ENCODE measurements at places on chromosomes 12 and 14. TPM values are rescaled to one million over a fixed set of nuclear protein-coding genes. Genes with fewer than 3 reads are reported as not detected.

DNA sequence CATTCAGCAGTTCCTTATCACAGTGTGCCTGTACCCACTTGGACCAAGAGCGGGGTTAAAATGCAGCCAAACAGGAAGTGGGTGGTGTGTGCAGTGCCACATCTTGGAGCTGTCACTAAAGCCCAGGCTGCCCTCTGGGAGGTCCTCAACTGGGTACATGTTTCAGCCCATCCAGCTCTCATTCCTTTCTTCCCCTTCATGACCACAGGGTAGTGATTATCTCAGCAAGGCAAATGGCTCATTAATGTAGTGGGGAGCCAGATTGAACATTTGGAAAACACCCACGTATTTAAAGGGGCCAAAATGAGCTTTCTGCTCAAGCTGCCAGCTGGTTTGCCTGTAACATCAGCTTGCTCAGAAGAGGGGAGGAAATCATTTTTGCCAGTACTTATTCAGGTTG is 210.8 kb upstream of the BTG1 start:
- DNase-seq, result no peak

DNA sequence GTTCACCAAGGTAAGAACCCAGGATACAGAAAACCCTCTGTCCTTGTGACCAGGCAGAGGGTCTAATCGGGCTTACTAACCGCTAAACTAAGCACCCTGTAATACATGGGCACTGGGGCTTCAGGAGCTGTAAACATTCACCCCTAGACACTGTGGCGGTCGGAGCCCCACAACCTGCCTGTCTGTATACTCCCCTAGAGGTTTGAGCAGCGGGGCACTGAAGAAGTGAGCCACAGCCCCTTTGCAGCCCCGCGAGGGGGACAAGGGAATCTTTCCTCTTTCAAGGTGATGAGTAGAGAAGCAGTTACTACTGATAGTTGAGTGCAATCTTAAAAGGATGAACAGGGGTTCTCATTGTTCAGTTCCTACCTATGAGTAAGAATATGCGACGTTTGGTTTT is 397.2 kb downstream of the AEBP2 start:
- DNase-seq, result no peak

DNA sequence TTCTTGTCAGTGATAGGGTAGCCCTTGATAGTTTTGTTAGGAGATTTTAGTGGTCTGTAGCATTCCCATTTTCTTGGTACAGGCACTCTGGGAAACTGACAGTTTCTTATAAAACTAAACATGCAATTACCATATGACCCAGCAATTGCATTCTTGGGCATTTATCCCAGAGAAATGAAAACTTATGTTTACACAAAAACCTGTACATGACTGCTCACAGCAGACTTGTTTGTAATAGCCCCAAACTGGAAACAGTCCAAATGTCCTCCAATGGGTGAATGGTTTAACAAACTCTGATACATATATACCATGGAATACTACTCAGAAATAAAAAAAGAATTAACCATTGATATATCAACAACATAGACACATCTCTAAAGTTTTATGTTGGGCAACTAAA is 75.5 kb downstream of the BORCS5 start:
- no peak for DNase-seq

Gene E2F7
- total RNA-seq, result 0.14 TPM

GRCh38 chr12:48276621-48277020 is 73.5 kb upstream of the OR10AD1 start:
- DNase-seq, result no peak

Gene GUCY2C
- not detected for total RNA-seq

DNA sequence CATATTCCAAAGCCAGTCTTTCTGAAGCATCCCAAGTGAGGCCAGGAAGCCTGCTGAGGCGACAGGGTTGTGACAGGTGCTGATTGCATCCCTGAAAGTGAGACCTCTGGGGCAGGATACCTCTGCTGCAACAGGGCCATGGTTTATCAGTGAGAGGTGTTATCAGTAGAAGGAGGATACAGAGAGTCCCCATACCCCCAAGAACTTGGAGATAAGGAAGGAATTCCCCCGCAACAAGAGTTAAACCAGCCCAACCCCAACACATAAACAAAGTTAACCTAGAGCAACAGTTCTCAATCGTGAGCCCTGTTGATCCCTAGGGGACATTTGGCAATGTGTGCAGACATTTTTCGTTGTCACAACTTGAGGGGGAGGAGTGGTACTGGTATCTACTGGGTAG is 233.1 kb upstream of the NOS1 start:
- DNase-seq, result no peak

Gene LRP1-AS
- not detected for total RNA-seq

DNA sequence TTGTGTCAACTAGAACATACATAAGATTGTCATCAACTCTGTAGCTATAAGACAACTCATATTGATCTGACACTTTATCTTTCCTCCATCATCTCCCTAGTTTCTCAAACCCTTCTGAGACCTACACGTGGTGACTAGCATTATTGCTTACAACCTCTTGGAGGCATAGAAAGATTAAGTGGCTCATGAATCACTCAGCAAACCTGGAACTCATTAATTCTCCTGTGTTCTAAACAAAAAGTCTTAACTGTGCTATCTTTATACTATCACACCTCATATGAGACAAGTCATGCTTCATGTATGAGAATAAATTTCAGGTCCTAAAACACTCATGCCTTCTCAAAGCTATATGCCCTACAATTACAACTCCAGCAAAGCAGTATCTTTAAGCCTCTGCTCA is 408.6 kb upstream of the SYT1 start:
- no peak for DNase-seq

DNA sequence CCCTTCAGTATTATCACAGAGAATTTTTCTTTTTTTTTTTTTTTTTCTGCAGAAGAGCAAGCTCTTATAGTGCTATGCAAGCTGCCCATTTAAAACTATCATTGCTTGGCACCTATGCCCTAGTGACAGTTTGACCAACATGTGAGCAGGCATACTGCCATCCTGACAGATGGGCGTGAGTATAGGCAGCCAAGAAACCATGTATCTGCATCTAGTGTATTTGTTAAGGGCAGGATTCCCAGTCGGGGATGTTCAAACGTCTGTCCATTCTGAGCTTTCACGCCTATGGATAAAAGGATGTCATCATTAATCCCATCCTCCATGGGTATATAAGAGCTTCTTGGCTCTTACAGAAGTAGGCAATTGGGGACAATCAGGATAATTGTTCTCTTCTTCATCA is 8.8 kb downstream of the VRK1 start:
- no peak for DNase-seq

Data from Right ventricle myocardium inferior (tissue), 1 donor.